ENCODE measurements at places on chromosomes 2 and 18. TPM values are rescaled to one million over a fixed set of nuclear protein-coding genes. Genes with fewer than 3 reads are reported as not detected.

The PLB1 gene
- total RNA-seq: 4.5 TPM

The PAPOLG gene
- 13.7 TPM for total RNA-seq

The ALK gene
- not detected for total RNA-seq

The CUL3 gene
- 94.7 TPM for total RNA-seq

The RAB11FIP5 gene
- total RNA-seq: 15.5 TPM

The NIFK gene
- 71.5 TPM for total RNA-seq

The SLC16A14 gene
- 0.47 TPM for total RNA-seq

The DYSF gene
- 17.2 TPM for total RNA-seq

The ERICH2 gene
- total RNA-seq: not detected

The SFT2D3 gene
- total RNA-seq: 11.4 TPM

The CNDP1 gene
- total RNA-seq: not detected

The CNRIP1 gene
- 14.0 TPM for total RNA-seq

The HOXD13 gene
- total RNA-seq: 0.06 TPM

The LRRTM4 gene
- total RNA-seq: not detected
